ENCODE measurements at places on chromosomes 2 and 18. TPM values are rescaled to one million over a fixed set of nuclear protein-coding genes. Genes with fewer than 3 reads are reported as not detected.

DAPL1 gene
- total RNA-seq = not detected

BMP10 gene
- not detected for total RNA-seq

FSHR gene
- not detected for total RNA-seq

DNA sequence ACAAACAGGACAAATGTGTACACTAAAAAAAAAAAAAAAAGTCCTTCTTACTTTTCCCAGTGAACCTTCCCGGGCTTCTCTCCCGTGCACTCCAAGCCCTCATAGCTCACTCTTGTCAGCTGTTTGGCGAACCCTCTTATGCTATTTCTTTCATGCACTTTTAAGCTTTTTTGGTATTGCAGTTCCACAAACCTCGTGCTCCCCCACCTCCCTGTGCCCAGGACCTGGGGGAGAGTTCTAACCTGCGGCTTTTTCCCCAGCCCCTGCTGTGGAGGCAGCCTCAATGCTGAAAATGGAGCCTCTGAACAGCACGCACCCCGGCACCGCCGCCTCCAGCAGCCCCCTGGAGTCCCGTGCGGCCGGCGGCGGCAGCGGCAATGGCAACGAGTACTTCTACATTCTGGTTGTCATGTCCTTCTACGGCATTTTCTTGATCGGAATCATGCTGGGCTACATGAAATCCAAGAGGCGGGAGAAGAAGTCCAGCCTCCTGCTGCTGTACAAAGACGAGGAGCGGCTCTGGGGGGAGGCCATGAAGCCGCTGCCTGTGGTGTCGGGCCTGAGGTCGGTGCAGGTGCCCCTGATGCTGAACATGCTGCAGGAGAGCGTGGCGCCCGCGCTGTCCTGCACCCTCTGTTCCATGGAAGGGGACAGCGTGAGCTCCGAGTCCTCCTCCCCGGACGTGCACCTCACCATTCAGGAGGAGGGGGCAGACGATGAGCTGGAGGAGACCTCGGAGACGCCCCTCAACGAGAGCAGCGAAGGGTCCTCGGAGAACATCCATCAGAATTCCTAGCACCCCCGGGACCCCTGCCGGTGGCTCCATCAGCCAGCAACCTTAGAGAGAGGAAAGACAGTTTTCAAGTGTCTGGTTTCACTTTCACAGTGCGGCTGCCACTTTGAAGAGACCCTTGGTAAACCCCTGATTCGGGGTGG lies 826 bp downstream of the KCNE4 start:
- no peak for DNase-seq

RTP5 gene
- 0.30 TPM for total RNA-seq

- no peak for DNase-seq
Measured at GRCh38 chr2:179222076-179222475, 42.6 kb downstream of the SESTD1 start.

GRCh38 chr2:2566396-2567323 lies 235.6 kb upstream of the MYT1L start:
- no peak for DNase-seq

DNA sequence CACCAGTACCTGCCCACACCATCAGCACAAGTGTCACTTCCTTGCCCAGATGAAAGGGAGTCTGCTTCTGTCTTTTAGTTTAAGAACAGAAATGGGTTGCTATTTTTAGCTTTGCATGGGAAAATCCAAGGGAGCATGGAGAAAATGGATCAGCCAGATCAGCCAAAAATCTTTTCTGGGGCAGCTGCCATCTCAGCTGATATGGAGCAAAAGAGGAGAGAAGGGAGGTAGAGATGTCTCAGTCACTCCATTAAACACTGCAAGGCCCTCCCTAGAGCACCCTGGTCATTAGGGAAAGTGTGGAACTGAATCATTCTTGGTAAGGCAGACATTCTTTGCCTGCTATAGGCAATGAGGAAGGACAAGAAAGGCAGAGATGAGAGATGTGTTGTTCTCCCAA lies 79.9 kb downstream of the CTAGE1 start:
- no peak for DNase-seq

PJVK gene
- total RNA-seq = 1.7 TPM

GRCh38 chr2:185144159-185144919 lies 546.0 kb downstream of the ZNF804A start:
- DNase-seq = no peak

DSG3 gene
- not detected for total RNA-seq

DNA sequence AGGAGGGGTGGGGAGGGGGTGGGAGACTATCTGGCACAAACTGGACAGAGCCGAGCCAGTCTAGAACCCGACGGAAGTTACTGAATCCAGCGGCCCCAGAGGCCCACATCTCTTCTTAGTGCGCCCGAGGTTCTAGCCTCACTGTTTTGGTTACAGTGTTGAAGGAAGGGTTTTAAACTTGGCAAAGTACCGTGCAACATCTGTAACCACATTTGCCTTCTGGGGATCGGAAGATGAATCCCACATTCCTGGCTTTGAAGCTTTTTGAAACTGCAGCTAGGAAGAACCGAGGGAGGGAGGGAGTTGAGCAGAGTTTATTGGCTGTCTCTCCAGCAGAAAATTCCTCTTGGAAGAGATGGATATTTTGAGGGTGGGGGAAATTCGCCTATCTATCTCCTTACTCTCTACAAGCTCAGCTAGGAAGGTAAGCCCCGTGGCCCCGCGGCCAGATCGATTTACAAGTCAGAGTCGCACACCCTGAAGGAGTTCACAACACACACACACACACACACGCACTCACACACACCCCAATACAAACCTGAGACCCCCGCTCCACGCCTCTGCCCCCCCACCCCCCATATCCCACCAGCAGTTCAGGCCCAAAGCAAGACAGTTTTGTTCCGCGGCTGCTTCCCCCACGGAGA lies 1.0 kb downstream of the ACVR1 start:
- DNase-seq = no peak

RAMP1 gene
- 13.1 TPM for total RNA-seq

GRCh38 chr2:196823750-196824522 lies 14.8 kb upstream of the C2orf66 start:
- DNase-seq = no peak

DNA sequence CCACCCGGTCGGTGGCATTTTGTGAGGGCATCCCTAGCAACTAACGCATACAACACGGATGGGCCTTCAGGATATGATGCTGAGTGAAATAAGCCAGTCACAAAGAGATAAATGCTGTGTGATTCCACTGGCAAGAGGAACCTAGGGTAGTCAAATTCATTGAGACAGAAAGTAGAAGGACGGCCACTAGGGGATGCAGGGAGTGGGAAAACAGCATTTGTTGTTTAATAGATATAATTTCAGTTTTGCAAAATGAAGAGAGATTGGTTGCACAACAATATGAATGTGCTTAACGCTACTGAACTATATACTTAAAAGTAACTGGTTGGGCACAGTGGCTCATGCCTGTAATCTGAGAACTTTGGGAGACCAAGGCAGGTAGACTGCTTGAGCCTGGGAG lies 112.9 kb downstream of the AFF3 start:
- no peak for DNase-seq

- DNase-seq = no peak
Measured at GRCh38 chr2:174325373-174326160, 9.2 kb upstream of the SP9 start.

DNA sequence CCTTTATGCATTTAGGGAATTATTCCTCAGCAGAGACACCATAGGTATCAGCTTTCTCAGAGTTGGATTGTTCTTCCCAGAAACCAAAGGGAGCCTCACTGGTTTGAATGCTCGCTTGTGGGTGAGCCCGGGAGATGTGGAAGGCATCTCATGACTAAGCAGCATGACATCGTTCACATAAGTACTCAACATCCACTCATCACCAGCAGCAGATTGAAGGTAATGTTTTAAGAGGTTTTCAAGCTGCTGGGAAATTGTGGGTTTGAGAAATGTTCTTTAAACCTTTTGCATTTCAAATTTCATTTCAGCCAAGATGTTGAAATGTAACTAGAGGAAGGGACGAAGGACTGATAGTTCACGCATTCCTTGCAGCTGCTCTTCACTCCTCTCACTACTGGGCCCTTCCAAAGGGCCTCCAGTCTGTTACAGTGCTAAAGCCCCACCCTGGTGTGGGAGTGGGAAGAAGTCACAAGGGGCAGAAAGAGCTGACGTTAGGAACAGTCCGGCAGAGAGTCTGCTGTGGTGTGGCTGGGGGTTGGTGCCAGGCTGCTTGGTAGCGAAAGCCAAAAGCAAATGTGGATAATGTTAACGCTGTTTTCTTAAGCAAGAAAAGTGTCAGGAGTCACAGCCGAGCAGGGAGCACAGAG lies 324.5 kb upstream of the EPHA4 start:
- no peak for DNase-seq

- no peak for DNase-seq
Measured at GRCh38 chr2:85655961-85656417, 12.0 kb downstream of the SFTPB start.

DNA sequence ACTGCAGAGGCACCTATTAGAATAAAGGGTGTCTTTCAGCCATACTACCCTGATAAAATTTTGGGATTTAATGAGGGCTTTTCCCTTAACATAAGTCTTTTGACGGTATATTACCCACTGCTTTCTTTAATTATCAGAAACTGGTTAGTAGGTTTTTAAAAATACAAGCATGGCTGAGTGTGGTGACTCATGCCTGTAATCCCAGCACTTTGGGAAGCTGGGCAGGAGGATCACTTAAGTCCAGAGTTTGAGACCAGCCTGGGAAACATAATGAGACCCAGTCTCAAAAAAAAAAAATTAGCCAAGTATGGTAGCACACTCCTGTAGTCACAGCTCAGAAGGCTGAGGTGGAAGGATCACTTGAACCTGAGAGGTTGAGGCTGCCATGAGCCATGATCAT lies 16.1 kb downstream of the CPSF3 start:
- DNase-seq = no peak

RNF125 gene
- total RNA-seq = 82.5 TPM

SCYGR8 gene
- not detected for total RNA-seq

ZAP70 gene
- total RNA-seq = 234 TPM

- no peak for DNase-seq
Measured at GRCh38 chr2:19532547-19533196, 174.2 kb upstream of the OSR1 start.

MAP3K20 gene
- 26.5 TPM for total RNA-seq

- no peak for DNase-seq
Measured at GRCh38 chr2:98583276-98583675, 25.0 kb downstream of the COA5 start.

GRCh38 chr2:39723946-39724827 lies 54.9 kb downstream of the THUMPD2 start:
- no peak for DNase-seq

- no peak for DNase-seq
Measured at GRCh38 chr2:19916385-19916950, 14.7 kb upstream of the TTC32 start.

CHRNG gene
- total RNA-seq = not detected

DNAJC5G gene
- total RNA-seq = not detected

- DNase-seq = no peak
Measured at GRCh38 chr2:121151311-121152109, 133.5 kb downstream of the TFCP2L1 start.

FIGLA gene
- total RNA-seq = not detected

GRCh38 chr2:168147830-168148794 lies 99.3 kb downstream of the STK39 start:
- DNase-seq = no peak

- no peak for DNase-seq
Measured at GRCh38 chr18:48656582-48656981, 117.8 kb downstream of the CTIF start.

GRCh38 chr2:52597346-52597745 lies 1170.3 kb upstream of the CHAC2 start:
- no peak for DNase-seq

SIX3 gene
- 0.25 TPM for total RNA-seq

- no peak for DNase-seq
Measured at GRCh38 chr2:120422465-120423160, 76.7 kb downstream of the INHBB start.

PAPOLG gene
- total RNA-seq = 20.4 TPM

TMEM163 gene
- 0.27 TPM for total RNA-seq

- DNase-seq = no peak
Measured at GRCh38 chr18:62621546-62621945, 93.8 kb upstream of the PHLPP1 start.

PID1 gene
- not detected for total RNA-seq

DNA sequence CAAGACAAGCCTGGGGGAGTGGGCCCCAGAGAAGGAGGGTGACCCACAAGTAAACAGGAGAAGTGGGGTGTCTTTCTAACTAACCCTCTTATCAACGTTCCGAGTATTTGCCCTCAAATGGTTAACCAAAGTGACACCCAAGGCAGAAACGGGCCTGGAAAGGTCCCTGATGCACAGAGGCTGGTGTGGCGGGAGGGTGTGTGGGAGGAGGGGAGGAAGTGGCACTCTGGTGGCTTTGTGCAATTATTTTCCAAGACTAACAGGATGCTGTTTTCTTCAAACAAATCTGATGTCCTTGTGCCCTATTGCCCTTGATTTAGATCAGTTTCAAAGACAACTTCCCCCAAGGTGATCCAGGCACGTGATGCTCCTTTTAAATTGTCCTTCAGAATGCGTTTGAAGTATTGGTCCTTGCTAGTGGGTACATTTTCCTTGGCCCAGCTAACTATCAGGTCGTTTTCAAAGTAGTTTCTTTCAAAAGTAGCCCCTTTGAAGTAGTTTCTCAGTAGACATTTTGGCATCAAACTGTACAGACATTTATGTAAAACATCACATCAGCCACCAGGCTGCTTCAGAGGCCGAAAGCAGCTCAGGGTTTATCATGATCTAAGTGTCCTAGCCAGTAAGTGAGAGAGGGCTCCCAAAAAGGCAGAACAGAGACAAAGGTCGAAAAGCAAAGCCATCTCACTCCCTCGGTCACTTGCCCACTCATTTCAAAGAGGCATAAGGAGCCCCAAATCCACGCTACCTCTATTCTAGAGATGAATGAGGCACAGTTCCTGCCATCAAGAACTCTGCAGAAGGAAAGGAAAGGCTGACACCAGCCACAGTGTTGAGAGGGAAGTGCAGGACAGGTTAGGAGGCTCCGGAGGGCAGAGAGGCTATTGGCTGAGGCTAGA lies 371.1 kb upstream of the ID2 start:
- peak; percentile 60 for DNase-seq

- DNase-seq = no peak
Measured at GRCh38 chr2:234022424-234022823, 28.1 kb upstream of the SPP2 start.

- DNase-seq = no peak
Measured at GRCh38 chr18:35740656-35741055, 159.1 kb downstream of the GALNT1 start.

DNA sequence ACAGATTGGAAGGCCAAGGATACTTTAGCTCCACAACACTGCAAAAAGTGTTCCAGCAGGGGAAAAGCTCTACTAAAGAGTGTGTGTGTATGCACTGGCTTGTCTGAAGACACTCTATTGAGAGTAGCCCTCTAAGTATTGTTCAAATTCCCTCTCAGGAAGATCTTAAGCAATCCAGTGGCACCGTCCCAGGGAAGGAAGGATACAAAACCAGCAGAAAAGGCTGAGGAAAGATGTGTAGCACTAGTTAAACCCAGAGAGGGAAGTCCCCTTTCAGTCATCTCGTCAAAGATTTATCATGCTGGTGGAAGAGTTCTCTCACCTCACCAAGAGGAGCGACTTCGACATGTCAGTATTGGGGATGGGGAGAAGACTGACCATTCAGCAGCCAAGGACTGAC lies 50.5 kb downstream of the DHRS9 start:
- no peak for DNase-seq
